ENCODE measurements at places on chromosomes 12 and 14.
A peak's percentile ranks its signal among the peaks of the same experiment; 100 is the strongest.

DNA sequence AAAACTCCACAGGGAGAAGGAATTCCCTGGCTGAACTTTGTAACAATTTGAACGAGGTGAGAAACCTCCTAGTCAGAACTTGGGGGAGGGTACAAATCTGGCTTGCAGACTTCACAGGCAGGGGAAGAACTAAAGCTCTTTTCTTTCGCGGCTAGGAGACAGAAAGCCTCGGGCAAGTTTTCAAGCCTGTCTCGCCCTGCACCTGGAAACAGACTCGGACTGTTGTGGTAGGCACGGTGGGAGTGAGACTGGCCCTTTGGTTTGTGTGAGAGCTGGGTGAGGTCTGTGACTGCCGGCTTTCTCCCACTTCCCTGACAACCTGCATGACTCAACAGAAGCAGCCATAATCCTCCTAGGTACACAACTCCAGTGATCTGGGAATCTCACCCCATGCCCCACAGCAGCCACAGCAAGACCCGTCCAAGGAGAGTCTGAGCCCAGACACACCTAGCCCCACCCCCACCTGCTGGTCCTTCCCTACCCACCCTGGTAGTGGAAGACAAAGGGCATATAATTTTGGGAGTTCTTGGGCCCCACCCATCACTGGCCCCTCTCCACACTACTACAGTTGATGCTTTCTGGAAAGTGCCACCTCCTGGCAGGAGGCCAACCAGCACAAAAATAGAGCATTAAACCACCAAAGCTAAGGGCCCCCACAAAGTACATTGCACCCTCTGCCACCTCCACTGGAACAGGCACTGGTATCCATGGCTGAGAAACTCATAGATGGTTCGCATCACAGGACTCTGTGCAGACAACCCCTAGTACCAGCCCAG is 102.7 kb upstream of the ST8SIA1 start:
- DNase-seq: no peak

DNA sequence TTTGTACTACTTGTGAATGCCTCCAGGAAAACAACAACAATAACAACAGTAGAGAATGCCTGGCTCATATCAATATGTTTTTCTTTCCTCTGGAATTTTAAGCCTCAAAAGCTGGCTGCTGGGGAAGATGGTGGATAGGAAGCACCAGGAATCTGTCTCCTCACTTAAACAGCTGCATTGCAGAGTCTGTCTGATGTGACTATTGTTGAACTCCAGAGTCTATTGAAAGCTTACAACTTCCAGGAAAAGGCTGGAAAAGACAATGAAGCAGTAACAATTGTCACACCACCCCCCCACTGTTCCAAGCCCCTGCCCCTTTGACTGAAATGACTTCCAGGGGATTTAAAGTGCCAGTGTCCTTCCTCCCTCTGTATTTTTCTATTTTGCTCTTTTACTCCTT is 309.7 kb downstream of the BMP4 start:
- DNase-seq: no peak

GRCh38 chr12:91978143-91978542 is 167.5 kb downstream of the BTG1 start:
- DNase-seq: peak; percentile 2

- DNase-seq: no peak
Measured at GRCh38 chr14:68111097-68111852, 291.7 kb downstream of the RAD51B start.

- no peak for DNase-seq
Measured at GRCh38 chr14:68094158-68094557, 274.6 kb downstream of the RAD51B start.

DNA sequence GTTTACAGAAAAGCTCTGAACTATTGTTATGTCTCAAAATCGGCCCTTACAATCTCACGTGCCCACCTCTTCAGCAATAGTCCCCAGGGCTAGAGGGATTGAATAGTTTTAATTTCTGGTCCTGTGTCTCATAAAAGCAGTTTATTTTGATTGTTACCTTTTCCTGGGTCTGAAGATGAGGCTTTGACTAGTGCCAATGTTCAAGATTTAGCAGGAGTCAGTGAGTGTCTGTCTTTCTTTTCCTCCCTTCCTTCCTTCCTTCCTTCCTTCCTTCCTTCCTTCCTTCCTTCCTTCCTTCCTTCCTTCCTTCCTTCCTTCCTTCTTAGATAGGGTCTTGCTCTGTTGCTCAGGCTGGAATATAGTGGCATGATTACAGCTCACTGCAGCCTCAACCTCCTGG is 24.7 kb upstream of the SOCS2 start:
- DNase-seq: no peak

GRCh38 chr12:100382338-100382737 is 25.5 kb downstream of the SLC17A8 start:
- no peak for DNase-seq

GRCh38 chr14:52692248-52692962 is 3.0 kb downstream of the ERO1A start:
- DNase-seq: no peak

DNA sequence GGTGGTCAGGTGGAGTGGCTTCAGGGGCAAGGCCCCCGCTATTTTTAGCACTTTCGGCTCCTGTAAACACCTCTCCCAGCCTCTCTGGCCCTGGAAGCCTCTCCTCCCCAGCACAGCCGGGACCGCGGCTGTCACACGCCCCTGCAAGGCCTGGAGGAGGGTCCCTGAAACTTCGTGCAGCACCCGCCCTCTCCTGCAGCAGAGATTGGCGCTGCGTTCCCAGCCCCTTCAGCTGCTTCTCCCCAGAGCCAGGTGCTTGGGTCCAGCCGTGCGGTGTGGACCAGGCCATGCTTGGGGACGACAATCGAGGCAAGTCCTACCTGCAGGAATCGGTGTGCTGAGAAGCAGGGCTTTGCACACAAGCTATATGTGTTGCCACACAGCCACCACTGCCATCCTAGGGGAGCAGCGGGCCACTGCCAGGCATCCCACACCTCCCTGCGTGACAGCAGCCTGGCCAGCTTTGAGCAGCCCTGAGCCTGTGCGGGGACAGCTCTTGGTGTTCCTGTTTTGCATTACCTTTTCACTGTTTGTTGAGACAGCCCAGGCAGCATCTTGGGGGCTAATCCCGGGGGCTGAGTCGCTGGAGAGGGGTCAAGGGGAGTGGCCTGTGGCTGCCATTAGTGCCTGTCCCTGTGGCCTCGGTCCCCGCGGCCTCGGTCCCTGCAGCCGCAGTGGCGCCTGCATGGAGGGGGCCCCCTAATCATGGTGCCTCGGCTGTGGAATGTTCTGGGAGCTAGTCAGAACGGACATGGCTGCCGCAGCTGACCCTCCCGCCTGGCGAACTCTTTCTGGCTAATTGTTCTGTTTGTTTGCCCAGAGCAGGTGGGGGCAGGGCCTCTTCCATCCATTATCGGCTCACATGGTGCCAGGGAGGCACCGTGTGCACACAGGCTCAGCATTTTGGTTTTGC is 27.6 kb upstream of the TRAF3 start:
- DNase-seq: no peak

- DNase-seq: no peak
Measured at GRCh38 chr12:17204289-17205054, 598.5 kb upstream of the LMO3 start.

- DNase-seq: no peak
Measured at GRCh38 chr12:115979351-115979750, 298.1 kb downstream of the MED13L start.

DNA sequence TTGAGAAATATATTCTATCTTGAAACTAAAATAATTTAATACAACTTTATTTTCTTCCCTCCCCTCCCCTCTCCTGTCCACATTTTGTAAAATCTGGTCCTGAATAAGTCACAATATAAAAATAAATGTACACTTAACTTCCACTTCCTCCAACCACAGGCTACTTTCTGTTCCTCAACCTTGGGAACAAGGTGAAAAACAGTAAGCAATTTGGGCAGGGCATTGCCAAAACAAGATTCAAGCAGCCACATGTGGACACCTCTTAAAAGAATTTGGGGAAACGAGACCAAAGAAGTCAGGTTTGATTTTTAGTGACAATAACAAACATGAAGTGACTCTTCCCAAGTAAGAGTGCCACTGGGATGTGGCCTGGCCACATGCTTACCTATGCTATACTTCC is 115.7 kb downstream of the PTPRQ start:
- no peak for DNase-seq

DNA sequence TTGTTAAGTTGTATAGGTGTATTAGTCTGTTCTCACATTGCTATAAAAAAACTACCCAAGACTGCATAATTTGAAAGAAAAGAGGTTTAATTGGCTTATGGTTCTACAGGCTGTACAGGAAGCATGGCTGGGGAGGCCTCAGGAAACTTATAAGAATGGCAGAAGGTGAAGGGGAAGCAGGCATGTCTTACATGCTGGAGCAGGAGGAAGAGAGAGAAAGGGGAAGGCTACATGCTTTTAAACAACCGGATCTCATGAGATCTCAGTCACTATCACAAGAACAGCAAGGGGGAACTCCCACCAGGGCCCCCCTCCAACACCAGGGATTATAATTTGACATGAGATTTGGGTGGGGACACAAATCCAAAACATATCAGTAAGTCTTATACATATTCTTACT is 60.5 kb upstream of the OR10AD1 start:
- DNase-seq: no peak

- DNase-seq: no peak
Measured at GRCh38 chr14:56004786-56005185, 113.4 kb upstream of the PELI2 start.

- no peak for DNase-seq
Measured at GRCh38 chr12:21828779-21829178, 54.3 kb upstream of the KCNJ8 start.

GRCh38 chr14:38184132-38184531 is 23.6 kb upstream of the SSTR1 start:
- no peak for DNase-seq

DNA sequence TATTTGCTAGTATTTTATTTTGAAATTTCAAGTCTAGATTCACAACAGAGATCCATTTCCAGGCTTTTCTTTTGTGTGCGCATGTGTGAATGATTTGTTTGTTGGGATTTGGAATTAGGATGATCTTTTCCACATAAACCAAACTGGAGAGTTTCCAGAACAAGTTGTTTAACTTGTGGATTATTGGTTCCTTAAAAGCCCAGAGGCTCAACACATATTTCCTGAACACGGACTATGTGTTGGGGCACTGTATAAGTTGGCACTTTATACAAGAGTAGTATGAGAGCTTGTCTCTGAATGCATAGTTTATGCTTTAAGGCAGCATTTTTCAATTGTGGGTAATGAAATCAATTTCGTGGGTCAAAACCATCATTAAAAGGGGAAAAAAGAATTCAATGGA is 67.3 kb upstream of the FUT8 start:
- no peak for DNase-seq

GRCh38 chr12:29782285-29782870 is 1.4 kb downstream of the TMTC1 start:
- DNase-seq: no peak

- DNase-seq: no peak
Measured at GRCh38 chr12:90055071-90055470, 346.4 kb upstream of the ATP2B1 start.

GRCh38 chr12:65430571-65431306 is 152.3 kb downstream of the MSRB3 start:
- DNase-seq: no peak

- DNase-seq: no peak
Measured at GRCh38 chr14:73712540-73713180, 1.5 kb downstream of the PNMA1 start.

Data from stimulated activated CD4-positive, alpha-beta T cell treated with anti-CD3 and anti-CD28 coated beads, Interleukin-1b, Interleukin-23, amount 100 ng/mL, for 1 hour (primary cell).